Mammary microvascular endothelial cell (primary cell): ENCODE measurements at places on chromosomes 3 and 15. TPM values are rescaled to one million over a fixed set of nuclear protein-coding genes. Genes with fewer than 3 reads are reported as not detected.

Gene LMAN1L
- total RNA-seq, result not detected in 2 replicates

Gene SCAANT1
- not detected in 2 replicates for total RNA-seq

Gene SPATA16
- total RNA-seq, result not detected in 2 replicates

Gene GOLGA6A
- not detected in 2 replicates for total RNA-seq

Gene PSTPIP1
- 0.60 TPM in 1 of 2 replicates, not detected in the other for total RNA-seq

Gene CDC25A
- total RNA-seq, result 22.5 and 23.1 TPM in 2 replicates

Gene PLA2G4E
- not detected in 2 replicates for total RNA-seq

Gene COMMD2
- total RNA-seq, result 21.8 and 24.6 TPM in 2 replicates

Gene APOD
- 9.9 and 12.7 TPM in 2 replicates for total RNA-seq

Gene LRRK1
- 9.0 and 9.6 TPM in 2 replicates for total RNA-seq

Gene CCR1
- not detected in 2 replicates for total RNA-seq

Gene ATG3
- 61.7 and 66.6 TPM in 2 replicates for total RNA-seq

Gene FAM3D
- not detected in 2 replicates for total RNA-seq

Gene TLNRD1
- 56.4 and 59.7 TPM in 2 replicates for total RNA-seq

Gene NISCH
- total RNA-seq, result 24.0 and 27.5 TPM in 2 replicates

Gene PLOD2
- total RNA-seq, result 78.6 and 79.3 TPM in 2 replicates

Gene KLHL40
- total RNA-seq, result not detected in 2 replicates
